ENCODE measurements at places on chromosomes 16 and 17.

- DNase-seq: no peak
Measured at GRCh38 chr16:54049591-54050458, 236.8 kb downstream of the IRX3 start.

DNA sequence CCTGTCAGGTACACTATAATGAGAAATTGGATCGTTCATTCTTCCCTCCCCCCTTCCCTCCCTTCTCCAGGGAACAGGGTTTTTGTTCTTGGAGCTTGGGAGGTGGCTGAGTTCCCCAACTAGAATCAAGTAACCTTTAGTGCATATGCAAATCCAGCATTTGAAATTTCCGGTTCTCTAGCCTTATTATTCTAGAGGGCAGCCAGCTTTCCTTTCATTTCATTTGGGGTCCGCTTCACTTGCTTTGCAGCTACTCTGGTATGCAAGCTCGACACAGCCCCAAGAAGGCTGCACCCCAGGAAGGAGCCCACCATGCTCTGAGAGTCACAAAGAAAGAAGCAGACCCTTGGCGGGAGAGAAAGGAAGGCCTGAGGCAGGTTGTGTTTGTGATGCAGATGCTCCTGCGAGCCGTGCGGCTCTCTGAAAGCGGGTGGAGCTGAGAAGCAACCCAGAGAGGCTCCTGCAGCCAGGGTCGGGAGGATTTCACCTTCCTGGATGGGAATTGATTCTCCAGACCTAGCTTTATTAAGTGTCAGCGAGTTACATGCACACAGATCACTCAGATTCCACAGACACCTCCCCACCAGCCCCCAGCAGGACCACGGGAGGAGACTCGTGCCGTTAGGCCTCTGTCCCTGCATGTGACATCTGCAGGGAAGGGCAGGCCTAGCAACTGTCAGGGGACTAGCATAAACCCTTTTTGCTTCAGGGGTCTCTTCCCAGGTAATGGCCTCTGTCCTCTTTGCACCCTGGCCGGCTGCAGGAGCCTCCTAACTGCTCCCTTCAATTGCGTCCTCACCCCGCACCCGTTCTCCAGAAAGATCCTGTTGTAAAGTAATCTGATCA is 34.5 kb downstream of the PMM2 start:
- no peak for DNase-seq

DNA sequence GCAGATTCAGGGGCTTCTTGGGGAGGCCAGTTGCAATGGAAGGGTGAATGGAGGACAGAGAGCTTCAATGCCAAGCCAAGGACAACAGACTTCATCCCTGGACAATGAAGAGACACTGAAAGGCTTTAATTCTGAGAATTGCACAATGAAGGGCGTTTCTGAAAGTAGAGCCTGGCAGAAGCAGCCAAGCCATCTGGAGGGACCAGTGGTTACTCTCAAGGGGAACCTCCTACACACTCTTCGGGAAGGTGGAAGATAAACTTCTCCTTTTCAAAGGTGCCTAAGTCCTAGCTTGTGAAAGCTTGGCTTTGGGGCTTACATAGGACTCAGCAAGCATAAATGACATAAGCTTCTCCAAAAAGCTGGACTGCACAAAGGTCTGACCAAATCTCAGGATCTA is 6.2 kb upstream of the CES1 start:
- no peak for DNase-seq

DNA sequence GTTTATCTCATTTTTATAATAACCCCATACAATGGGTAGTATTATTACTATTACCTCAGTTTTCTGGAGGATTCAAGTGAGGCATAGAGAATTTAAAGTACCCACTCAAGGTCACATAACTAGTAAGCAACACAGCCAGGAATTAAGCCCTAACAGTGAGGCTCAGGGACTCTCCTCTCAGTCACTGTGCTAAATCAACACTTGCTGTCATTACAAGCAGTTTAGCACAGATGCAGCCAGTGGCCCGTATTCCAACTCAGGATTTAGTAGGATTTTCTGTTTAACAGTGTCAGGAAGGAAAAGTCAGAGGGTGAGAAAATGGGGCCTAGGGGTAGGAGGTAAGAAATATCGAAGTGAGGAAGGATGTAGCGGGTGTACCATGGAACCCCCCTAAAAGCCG is 536.9 kb downstream of the TMEM114 start:
- no peak for DNase-seq

- DNase-seq: no peak
Measured at GRCh38 chr16:66242672-66243071, 123.8 kb upstream of the CDH5 start.

- no peak for DNase-seq
Measured at GRCh38 chr17:63494300-63494928, 17.6 kb downstream of the ACE start.

DNA sequence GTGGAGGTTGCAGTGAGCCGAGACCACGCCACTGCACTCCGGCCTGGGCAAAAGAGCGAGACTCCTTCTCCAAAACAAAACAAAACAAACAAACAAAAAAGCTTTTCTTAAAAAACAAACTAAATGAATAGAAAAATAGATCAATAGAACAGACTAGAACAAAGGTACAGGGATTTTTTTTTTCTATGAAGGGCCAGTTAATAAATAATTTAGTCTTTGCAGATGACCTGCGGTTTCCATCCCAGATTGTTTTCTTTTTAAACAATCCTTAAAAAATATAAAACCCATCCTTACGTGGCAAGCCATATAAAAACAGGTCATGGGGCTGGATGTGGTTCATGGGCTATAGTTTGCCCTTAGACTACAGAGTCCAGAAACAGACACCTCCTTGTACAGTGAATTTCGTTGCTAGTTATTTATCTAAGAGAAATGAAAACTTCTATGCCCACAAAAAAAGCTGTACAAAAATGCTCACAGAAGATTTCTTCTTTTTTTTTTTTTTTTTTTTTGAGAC is 45.4 kb downstream of the CREBBP start:
- DNase-seq: no peak

DNA sequence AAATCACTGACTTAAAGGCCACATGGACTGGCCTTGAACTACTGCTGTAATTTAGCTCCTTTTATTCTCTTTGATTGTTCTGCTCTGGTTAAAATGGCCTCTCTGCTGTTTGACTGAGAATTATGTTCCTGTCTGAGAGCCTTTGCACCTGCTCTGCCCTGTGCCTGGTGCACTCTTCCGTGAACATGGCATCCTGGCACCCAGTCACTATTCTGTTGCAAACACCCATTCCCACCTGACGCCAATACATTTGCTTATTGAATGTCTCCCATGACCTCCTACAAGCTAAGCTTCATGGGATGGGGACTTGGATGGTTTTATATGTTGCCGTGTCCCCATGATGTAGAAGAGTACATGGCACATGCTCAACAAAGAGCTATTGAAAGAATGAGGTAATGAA is 20.1 kb downstream of the HSD17B2 start:
- DNase-seq: no peak

GRCh38 chr17:29172589-29172988 is 7.6 kb downstream of the MYO18A start:
- no peak for DNase-seq

DNA sequence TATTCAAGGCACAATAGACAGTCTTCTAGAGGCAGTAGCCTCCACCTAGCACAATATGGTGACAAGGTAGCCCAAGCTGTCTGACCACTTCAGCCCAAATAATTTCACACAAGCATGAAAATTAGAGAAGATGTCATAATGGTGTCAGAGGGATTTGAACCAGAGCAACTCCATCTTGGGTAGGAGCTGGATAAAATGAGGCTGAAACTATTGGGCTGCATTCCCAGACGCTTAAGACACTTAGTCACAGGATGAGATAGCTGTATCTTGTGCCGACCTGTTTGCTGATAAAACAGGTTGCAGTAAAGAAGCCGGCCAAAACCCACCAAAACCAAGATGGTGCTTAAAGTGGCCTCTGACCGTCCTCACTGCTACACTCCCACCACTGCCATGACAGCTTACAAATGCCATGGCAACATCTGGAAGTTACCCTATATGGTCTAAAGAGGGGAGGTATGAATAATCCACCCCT is 192.6 kb downstream of the CPPED1 start:
- DNase-seq: no peak

DNA sequence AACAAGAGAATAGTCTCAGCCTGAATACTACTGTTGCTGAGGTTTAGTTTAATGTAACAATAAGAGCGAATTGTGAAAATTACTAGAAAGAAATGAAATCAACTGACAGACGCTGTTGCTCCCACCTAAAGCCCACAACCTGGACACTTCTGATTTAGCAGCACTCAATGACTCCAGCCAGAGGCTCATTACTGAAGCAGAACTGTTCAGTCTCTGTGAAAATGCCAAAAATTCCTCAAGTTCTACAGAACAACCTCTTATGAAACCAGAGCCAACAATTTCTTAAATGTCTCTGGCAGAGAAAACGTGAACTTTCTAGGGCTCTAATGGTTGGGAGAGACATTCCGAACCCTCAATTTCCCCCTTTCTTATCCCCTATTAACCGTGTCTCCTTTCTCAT is 9.9 kb downstream of the PSME3IP1 start:
- DNase-seq: no peak

- DNase-seq: no peak
Measured at GRCh38 chr17:65092262-65092661, 35.7 kb upstream of the GNA13 start.

GRCh38 chr16:57190136-57190535 is 4.0 kb downstream of the RSPRY1 start:
- DNase-seq: no peak

GRCh38 chr17:7139400-7139799 is 24.8 kb upstream of the ASGR2 start:
- DNase-seq: no peak

DNA sequence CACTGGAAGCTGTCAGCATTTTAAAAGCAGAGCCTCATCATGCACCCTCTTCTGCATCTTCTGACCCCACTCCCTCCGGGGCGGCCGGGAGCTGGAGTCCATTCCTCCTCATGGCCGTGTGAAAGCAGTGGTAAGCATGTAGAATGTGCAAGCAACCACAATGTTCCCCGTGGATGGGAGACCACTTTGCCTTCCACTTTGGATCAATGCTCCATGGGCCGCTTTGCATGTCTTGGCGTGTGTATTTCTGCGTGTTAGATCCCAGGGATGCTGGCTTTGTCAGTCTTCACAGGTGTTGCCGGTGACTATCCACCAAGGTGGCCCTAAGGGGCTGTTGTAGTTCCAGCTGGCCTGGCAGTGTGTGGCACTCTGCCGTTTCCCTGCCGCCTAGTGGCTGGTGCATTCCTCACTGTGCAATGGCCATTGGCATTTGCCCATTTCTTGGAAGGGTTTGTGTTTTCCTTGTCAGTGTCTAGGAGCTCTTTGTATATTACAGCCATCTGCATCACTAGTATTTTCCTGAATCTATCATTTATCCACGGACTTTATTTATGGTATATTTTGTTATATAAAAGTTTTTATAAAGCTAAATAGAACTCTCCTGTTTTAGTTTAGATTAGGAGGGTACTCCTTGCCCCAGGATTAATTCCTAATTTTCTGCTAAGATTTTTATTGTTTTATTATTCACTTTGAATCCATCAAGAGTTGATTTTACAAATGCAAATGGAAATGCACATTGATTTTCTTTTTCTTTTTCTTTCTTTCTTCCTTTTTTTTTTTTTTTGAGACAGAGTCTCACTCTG is 5.8 kb upstream of the ALDH3A1 start:
- DNase-seq: no peak

DNA sequence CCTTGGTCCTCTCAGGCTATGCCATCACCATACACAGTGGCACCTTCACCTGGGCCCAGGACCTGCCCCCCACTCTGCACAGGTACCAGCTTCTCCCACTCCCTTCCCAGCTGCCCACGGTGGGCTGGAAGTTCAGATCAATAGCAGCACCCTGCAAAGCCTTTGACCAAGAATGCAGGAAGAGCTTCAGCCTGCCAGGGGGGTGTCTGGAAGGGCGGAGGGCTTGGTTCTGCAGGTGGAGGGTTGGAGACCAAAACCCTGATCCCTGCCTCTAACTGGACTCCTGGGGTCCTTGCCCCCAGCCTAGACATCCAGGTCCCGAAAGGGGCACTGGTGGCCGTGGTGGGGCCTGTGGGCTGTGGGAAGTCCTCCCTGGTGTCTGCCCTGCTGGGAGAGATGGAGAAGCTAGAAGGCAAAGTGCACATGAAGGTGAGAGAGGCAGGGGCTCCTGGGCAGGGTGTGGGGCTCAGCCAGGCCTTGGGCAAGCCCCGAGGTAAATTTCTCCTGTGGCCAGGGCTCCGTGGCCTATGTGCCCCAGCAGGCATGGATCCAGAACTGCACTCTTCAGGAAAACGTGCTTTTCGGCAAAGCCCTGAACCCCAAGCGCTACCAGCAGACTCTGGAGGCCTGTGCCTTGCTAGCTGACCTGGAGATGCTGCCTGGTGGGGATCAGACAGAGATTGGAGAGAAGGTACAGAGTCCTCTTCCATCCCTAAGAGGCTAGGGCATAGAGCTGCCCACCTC is 34.3 kb downstream of the ABCC3 start:
- no peak for DNase-seq

GRCh38 chr16:9003322-9003721 is 39.6 kb upstream of the USP7 start:
- no peak for DNase-seq

GRCh38 chr16:72162105-72162692 is 9.8 kb downstream of the PMFBP1 start:
- no peak for DNase-seq

GRCh38 chr16:15053904-15054303 is 2.0 kb downstream of the NTAN1 start:
- no peak for DNase-seq

GRCh38 chr17:64411999-64412771 is 21.5 kb upstream of the PECAM1 start:
- DNase-seq: peak; percentile 48

DNA sequence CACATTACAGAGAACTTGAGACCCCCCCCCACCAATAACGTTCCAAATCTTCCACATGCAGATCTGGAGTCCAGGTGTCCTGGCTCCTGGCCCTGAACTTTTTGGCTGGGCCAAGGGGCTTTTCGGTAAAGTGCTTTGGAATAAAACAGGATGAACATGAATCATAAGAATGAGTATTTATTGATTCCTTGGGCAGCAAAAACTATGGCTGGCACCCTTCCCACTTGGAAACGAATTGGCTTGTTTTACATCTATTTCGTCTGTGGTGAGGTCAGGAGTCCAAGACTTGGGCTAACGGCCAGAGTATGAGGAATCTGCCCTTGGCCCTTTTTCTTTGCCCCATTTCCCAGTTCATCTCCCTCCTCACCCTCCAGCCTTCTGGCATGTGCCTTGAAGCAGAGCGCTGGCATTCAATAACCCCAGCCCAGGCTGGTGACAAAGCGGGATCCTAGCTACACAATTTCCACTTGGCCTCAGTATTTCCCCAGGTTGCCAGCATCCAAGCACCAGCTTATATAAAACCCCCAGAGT is 4.1 kb upstream of the UBTF start:
- no peak for DNase-seq

- DNase-seq: no peak
Measured at GRCh38 chr17:10457952-10458351, 11.4 kb downstream of the MYH4 start.
